ENCODE measurements at places on chromosomes 6 and 20. TPM values are rescaled to one million over a fixed set of nuclear protein-coding genes. Genes with fewer than 3 reads are reported as not detected.
A peak's percentile ranks its signal among the peaks of the same experiment; 100 is the strongest.

DNA sequence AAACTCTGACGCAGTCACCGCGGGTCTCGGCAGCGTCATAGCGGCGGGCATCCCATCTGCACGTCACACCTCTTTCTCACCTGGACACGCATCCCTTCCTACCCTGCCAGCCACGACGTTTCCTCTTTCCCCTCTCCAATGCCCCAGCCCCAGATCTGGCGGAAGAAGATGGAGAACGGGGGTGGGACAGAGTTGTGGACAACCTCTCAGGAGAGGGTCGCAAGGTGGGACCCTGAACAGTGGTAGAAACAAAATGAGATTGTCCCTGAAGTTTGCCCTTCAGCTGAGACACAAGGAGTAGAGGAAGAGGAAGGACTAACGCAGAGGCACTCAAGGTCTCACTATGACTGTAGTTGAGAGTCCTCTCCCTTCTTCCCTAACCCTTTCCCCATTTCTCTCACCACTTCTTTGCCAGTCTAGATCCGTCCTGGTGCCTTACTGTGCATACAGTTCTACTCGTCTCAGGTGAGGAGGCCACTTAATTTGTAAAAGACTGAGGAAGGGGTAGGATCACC, 562 bp downstream of the TRIM39 start:
- peak overlapping the region; percentile 93 for H3K27ac ChIP-seq
- peak overlapping the region; percentile 93 for H3K4me3 ChIP-seq
- DNase-seq: no peak
- peaks cover 45% of the 10 kb centered on the region for H3K4me1 ChIP-seq

DNA sequence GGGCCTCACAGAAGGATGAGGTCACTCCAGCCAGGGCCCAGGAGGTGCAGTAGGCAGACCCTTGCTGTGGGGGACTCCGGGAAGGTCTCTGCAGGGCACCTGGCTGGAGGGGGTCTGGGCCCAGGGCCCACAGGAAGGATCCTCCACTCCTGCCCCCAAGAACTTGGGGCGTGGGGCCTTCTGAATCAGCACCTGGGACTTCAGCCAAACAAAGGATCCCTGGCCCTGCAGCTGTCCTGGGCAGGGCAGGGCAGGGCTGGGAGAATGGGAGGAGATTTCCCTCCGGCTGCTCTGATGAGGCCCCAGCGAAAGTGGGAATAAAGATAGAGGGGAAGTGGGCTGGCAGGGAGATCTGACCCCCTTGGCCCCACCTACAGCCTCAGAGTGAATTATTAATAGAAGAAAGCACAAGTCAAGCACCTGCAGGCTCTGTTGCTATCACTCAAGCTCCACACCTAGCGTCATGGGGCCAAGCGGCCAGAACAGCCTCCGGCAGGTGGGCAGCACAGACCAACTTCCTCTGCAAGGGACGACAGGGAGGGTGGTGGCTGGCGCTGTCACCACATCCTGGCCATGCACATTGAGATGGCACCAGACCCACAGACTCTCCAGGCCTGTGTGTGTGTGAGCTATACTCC, 61.6 kb upstream of the MRPS10 start:
- H3K27me3 ChIP-seq: no peaks in the 10 kb centered on the region
- peaks cover 5% of the 10 kb centered on the region for H3K36me3 ChIP-seq
- H3K4me3 ChIP-seq: no peak overlapping the region
- peaks cover 43% of the 10 kb centered on the region for H3K4me1 ChIP-seq
- DNase-seq: peak; percentile 58

DNA sequence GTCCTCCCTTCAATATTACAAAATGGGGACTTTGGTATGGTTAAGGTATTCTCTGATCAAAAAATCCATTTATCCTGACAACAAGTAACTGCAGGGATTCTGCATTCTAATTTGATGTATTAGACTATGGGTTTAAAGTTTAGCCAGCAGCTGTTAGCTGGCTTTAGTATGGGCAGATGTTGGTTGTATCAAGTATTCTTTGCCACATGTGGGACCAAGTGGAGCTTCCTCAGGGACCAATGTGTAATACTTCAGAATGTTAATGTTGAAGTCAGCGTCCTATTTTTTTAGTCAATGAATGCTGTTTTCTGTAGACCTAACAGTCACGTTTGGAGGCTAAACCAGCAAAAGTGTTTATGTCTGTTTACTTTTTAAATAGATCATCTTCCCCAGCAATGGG, 41.4 kb downstream of the MOXD1 start:
- H3K36me3 ChIP-seq: peaks cover 5% of the 10 kb centered on the region
- peaks cover 6% of the 10 kb centered on the region for H3K4me1 ChIP-seq
- H3K27me3 ChIP-seq: peaks cover 23% of the 10 kb centered on the region
- no peak overlapping the region for H3K4me3 ChIP-seq
- DNase-seq: no peak
- no peak overlapping the region for H3K27ac ChIP-seq

The RALY gene
- 149 TPM for total RNA-seq

The SYNE1 gene
- 25.9 TPM for total RNA-seq

The PRND gene
- not detected for total RNA-seq
